ENCODE measurements at places on chromosomes 16 and 17.
A peak's percentile ranks its signal among the peaks of the same experiment; 100 is the strongest.

- DNase-seq = peak; percentile 56
These were observed 5.6 kb downstream of the GFAP start for GRCh38 chr17:44909681-44910144.

- no peak for DNase-seq
These were observed 26.8 kb downstream of the GNA13 start for GRCh38 chr17:65029605-65030336.

- no peak for DNase-seq
These were observed 58.2 kb upstream of the HS3ST4 start for GRCh38 chr16:25633549-25633948.

DNA sequence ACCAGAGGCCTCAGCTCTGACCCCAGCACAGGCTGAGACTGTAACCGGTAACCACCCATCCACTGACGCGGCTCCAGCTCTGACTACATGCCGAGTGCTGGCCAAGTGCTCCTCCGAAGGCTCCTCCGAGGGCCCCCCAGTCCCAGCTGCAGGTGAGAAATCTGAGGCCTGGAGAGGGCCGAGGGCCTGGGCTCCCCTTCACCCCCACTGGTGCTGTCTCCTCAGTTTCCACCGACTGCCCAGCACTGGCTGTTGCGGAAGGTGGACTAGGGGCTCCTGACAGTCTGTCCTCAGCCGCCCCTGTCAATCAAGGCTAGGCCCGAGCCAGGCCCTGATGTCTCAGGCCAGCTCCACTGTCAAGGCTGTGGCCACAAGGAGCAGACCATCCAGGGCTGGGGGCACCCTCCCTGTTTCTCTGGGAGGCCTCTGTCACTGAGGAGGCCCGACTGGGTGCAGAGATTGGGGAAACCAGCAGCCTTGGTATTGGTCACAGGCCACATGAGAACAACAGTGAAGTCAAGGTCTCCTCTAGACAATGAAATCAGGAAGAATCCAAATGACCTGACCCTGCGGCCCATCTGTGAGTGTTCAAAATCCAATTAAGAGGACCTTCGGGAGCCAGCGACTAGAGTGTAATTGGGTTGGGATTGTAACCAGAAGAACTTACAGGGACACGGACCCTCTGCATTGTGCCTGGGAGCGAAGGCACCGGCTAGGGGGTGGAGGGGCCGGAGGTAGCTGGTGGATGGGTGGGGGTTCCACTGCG is 5.1 kb downstream of the TMEM235 start:
- DNase-seq = no peak

DNA sequence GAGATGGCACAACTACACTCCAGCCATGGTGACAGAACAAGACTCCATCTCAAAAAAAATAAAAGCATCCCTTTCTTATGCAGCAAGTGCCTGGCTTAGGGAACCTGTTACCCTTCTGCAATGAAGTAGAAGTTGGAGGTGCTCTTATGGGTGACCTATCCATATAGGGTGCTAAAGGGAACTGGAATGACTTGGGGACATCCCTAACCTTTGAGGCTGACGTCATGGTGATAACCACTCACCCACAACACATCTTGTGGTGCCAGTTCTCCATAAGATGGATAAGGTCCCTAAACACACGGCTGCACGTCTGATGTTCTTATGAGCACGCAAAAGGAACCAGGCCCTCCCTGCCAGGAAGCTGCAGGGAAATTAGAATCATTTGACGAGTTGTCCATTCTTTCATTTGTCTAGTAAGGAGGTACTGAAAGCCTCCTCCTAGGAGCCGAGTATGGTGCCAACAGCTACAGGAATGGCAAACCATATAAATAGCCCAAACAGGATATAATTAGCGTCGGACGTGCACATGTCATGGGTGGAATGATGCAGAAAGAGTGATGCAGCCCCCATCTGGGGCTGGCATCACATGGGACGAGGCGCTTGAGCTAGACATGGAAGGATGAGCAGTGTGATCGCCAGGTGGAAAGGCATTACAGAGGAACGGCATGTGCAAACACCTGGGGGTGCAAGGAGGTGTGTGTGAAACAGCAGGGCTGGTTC is 52.5 kb downstream of the ARHGAP27 start:
- no peak for DNase-seq
